ENCODE measurements at places on chromosomes 2 and 18. TPM values are rescaled to one million over a fixed set of nuclear protein-coding genes. Genes with fewer than 3 reads are reported as not detected.
A peak's percentile ranks its signal among the peaks of the same experiment; 100 is the strongest.

GRCh38 chr18:28523758-28524475 is 347.0 kb upstream of the CDH2 start:
- no peak for DNase-seq

GRCh38 chr18:44632469-44633145 is 48.1 kb upstream of the SETBP1 start:
- DNase-seq, result no peak

DNA sequence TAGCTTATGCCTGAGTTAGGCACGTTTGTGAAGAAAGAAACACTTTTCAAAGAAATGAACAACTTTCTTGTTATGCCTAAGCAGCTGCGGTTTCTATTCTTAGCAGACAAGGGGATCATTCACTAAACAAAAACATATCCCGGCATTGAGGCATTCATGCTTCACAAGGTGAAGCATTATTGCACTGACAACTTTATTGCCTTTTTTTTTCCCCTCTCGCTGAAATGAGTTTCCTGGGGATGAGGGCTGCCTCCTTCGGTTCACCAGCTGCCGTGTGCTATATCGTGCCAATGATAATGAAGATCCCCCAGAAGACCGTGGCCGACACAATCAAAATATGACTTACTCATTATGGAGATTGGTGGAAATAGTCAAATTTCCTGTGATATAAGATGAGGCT is 288.2 kb upstream of the ST6GAL2 start:
- no peak for DNase-seq

DNA sequence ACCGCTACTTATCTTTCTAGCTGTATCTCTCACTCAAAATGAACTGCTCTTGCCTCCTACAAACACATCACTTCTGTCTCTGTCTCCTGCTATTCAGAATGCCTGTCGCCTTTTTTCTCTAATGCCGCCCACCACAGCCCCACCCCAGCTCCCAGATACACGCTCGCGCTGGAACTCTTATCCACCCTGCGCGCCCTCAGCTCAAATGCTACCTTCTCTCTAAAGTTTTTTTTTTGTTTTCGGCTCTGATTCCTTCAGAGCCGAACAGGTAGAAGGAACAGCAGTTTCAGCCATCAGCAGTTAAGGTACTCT is 3.9 kb upstream of the SOS1 start:
- DNase-seq, result no peak

GRCh38 chr2:47083886-47084687 is 71.0 kb downstream of the STPG4 start:
- no peak for DNase-seq

GRCh38 chr18:11548916-11549551 is 60.4 kb upstream of the SLC35G4 start:
- DNase-seq, result no peak

GRCh38 chr2:106065268-106065982 is 128.7 kb downstream of the UXS1 start:
- DNase-seq, result no peak

DNA sequence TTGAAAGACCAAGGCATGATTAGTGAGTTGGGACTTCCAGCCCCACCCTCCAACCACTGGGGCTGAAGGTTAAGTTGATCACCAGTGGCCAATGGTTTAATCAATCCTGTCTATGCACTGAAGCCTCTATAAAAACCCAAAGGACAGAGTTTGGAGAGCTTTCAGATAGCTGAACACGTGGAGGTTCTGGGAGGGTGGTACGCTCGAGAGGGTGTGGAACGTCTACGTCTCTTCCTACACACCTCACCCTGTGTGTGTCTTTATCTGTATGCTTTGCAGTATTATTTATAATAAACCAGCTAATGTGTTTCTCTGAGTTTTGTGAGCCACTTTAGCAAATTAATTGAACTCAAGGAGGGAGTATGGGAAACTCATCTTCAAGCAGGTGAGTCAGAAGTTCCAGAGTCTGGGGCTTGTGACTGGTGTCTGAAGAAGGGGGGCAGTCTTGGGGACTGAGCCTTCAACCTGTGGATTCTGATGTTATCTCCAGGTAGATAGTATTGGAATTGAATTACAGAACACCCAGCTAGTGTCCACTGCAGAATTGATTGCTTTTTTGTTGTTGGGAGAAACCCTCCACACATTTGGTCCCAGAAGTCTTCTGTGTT is 20.3 kb downstream of the ACTR3 start:
- no peak for DNase-seq

- DNase-seq, result peak; percentile 49
Observed at GRCh38 chr2:45554742-45555140, 56.3 kb downstream of the SRBD1 start.

The FBXO48 gene
- 0.26 TPM for total RNA-seq

The IGFBP5 gene
- 1,100 TPM for total RNA-seq

The RTP5 gene
- not detected for total RNA-seq

All from fibroblast of lung (primary cell).